ENCODE measurements at places on chromosomes 16 and 17.
A peak's percentile ranks its signal among the peaks of the same experiment; 100 is the strongest.

GRCh38 chr16:31461201-31461920 lies 2.1 kb downstream of the ARMC5 start:
- DNase-seq = no peak

DNA sequence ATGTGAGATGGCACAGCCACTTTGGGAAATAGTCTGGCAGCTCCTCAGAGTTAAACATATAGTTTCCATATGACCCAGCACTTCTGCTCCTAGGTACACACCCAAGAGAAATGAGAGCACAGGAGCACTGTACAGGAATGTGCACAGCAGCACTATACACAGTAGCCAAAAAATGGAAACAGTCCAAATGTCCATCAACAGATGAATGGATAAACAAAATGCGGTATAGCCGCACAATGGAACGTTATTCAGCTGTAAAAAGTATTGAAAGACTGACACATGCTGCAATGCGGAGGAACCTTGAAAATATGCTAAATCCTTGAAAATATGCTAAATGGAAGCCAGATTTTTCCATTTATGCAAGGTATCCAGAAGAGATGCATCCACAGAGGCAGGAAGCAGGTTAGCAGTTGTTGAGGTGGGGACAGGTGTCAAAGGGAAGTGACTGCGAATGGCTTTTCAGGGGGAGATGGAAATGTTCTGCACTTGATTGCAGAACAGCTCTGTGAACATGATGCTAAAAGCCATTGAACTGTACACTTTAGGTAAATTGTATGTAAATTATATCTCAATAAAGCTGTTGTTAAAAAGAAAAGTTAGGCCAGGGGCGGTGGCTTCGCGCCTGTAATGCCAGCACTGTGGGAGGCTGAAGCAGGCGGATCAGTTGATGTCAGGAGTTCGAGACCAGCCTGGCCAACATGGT lies 80.7 kb downstream of the MPRIP start:
- DNase-seq = no peak

DNA sequence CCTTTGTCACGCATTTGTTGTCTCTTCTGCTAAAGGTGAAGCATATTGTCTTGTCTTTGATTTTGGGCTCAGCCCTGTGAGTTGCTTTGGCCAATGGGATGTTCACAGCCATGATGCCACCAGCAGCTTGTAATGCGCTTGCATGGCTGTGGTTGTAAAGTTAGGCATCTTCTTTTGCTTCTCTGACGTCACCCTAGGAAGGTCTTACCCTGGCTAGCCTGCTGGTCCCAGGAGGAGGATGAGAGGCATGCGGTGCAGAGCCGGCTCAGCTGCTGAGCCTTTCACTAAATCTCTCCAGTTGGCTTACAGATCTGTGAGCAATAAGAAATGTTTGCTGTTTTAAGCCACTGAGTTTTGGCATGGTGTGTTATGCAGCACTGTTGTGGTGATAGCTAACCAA lies 40.8 kb downstream of the IRX6 start:
- no peak for DNase-seq

DNA sequence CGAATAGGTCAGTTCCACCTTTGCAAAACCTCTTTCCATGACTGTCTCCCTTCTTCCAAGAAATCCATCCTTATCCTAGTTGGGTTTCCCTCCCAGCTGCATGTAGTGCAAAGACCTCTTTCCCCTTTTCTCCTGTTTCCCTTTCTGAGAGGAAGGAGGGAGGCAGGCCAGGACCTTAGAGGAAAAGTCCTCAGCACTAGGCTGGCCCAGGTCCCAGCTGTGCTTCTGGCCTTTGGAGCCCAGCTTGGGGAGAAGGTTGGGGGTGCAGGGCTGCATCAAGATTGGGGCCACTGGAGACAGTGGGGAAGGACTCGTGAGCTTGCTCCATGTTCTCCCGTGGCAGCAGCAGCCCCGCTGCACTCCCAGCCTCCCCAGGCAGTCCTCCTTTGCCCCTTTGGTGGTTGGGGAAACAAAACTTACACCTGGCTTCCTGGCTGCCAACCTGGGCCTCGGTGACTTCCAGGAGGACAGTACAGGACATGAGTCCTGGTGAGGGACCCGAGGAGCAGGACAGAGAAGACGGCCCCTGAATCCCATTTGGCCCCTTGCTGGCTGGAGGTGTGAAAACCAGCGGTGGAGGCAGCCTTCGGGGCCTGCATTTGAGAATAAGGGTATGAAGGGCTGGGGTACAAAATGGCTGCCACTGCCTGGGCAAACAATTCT lies 481 bp downstream of the HEXIM2 start:
- no peak for DNase-seq

DNA sequence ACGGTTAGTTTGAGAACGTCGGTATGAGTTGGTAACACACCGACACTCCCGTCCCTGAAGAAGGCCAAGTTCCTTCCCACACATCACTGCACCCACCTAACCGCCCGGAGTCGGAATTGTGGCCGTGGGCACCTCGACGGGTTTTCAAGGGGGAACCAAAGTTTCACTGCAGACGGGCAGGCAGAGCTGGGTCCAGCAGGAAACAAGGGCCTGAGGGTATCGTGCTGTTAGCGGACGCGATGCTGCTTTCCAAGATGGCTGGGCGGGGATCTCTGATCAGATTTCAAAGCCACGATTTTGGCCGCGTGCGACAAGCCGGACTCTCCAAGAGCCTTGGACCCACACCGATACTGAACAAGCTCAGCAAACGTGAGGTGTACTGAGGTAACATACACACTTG lies 82.3 kb upstream of the DOC2B start:
- DNase-seq = no peak

DNA sequence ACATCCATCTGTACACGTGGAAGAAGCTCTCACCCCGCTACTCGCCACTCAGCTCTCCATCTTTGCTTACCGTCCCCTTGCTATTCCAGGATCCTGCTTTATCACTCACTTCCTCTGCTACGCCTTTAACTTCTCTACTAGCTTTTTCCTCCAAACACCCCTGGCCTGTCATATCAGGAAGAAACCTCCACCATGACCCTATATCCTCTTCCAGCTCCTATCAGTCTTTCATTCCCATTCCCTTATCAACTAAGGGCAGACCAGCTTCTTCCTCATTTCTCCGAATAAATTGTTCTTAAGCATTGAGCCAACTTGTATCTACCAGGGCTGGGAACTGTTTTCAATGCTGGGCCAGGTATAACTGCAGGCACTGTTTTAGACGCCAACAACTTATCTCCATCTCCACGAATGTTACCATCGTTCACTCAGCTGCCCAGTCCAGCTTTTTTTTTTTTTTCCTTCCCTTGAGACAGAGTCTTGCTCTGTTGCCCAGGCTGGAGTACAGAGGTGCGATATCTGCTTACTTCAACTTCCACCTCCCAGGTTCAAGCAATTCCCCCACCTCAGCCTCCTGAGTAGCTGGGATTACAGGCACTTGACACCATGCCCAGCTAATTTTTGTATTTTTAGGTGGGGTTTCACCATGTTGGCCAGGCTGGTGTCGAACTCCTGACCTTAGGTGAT lies 4.3 kb downstream of the IQCK start:
- no peak for DNase-seq

- DNase-seq = no peak
Measured at GRCh38 chr17:14760719-14761411, 460.0 kb downstream of the HS3ST3B1 start.

GRCh38 chr16:84286578-84287240 lies 8.0 kb upstream of the WFDC1 start:
- DNase-seq = no peak

GRCh38 chr17:36705874-36706731 lies 104.7 kb downstream of the MRM1 start:
- DNase-seq = peak; percentile 63

- no peak for DNase-seq
Measured at GRCh38 chr17:60065136-60065535, 13.6 kb downstream of the HEATR6 start.

GRCh38 chr16:2686912-2687507 lies 4.7 kb downstream of the KCTD5 start:
- peak; percentile 55 for DNase-seq

GRCh38 chr17:17681744-17682292 lies 560 bp downstream of the RAI1 start:
- DNase-seq = peak; percentile 59

DNA sequence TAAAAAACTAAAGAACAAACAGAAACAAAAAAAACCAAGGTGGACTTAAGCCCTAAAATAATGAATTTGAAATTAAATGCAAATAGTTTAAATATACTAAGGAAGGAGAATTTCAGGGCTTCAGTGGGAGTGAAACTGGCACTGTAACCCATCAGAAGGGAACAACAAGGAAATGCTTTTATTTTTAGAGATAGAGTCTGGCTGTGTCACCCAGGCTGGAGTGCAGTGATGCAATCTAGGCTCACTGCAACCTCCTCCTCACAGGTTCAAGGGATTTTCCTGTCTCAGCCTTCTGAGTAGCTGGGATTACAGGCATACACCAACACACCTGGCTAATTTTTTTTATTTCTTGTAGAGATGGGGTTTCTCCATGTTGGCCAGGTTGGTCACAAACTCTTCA lies 625.2 kb upstream of the CDH8 start:
- no peak for DNase-seq
